ENCODE measurements at places on chromosomes 1 and 21.

DNA sequence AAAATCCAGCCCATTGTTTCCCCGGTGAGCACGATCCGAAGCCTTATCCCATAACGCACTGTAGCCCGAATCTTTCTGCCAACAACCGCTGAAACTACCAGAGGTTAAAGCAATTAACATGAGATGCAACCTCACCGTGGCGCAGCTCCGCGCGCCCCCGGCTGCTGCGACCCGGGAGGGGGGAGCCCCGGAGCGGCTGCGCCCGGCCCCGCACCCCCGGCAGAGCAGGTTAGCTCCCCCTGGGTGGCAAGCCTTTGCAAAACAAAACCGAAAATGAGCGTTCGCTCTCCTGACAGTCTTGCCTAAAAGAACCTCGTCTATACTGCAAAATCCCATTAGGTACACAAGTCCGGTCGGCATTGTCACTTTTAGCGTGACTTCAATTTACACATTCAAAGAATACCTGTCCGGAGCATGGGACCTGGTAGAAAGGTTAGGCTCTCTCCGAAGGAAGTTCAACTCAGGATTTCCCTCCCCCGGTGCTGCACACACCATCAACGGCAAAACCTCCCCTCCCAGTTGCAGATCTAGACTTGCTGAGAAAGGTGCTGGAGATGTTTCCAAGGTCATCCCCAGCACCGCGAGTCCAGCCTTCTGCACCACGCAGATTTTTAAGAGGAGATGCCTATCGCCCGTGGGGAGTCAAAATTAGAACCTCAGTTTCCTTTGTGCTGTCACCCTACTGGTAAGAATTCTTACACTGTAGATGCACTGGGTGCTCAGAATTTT lies 107.5 kb downstream of the ZNF281 start:
- peak; percentile 52 for DNase-seq

GRCh38 chr1:151408891-151409290 lies 9.5 kb downstream of the PSMB4 start:
- no peak for DNase-seq

DNA sequence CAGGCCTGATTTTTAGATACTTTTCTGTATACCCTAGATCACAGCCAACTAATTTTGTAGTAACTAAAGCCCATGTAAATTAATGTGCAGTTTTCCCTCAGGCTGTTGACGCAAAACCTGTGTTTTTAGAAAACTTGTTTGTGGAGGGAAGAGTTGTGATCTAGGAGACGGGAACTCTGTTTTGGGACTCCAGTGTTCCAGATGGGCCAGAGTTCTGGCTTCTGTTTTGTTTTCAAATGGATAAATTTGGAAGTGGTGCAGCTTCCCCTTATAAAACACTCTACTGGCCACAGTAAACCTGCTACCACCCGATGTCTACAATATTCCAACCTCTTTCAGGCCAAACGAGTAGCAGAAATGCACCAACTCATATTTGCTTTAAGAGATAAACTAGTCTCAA lies 13.6 kb upstream of the GPR88 start:
- no peak for DNase-seq

- DNase-seq = no peak
Observed at GRCh38 chr1:148357037-148357436, 126.1 kb downstream of the PPIAL4G start.

- no peak for DNase-seq
Observed at GRCh38 chr1:28190337-28190979, 14.0 kb upstream of the PTAFR start.

- DNase-seq = no peak
Observed at GRCh38 chr1:211591980-211592493, 13.1 kb upstream of the SLC30A1 start.

- no peak for DNase-seq
Observed at GRCh38 chr1:237811633-237812032, 79.1 kb downstream of the ZP4 start.

- no peak for DNase-seq
Observed at GRCh38 chr1:160103658-160104408, 5.4 kb upstream of the IGSF8 start.

DNA sequence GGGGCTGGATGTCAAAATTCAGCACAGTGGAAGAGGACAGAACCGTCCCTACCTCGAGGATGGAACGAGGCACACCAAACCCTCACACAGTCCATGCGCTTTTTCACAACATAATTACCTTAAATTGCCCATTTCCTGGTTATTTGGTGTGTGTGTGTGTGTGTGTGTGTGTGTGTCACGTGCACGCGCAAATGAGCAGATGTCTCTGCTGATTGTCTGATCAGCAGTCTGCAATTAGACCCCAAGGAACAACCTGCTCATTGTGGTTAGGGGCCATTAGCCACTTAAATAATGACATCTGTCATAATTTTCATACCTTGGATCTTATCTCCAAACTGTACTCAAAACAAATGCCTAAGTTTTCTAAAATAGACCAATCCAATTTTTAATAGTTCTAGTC lies 23.2 kb downstream of the AVPR1B start:
- DNase-seq = no peak

DNA sequence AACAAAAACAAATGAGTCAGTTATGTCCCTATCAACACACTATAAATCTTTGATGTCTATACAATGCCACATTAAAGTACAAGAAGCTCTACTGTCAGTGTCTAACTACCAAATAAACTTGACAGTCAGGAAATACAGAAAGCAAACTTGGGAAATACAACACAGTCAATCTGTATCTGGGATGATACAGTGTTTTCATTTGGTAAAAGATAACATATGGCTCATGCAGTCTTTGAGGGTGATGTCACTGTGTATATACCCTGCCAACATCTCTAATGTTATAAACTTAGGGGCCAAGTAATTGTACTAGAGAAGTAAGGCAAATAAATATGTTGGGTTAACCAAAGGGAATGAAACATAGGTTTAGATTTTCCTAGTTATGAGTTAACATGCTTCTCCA lies 552.5 kb upstream of the ADAMTS5 start:
- DNase-seq = no peak

DNA sequence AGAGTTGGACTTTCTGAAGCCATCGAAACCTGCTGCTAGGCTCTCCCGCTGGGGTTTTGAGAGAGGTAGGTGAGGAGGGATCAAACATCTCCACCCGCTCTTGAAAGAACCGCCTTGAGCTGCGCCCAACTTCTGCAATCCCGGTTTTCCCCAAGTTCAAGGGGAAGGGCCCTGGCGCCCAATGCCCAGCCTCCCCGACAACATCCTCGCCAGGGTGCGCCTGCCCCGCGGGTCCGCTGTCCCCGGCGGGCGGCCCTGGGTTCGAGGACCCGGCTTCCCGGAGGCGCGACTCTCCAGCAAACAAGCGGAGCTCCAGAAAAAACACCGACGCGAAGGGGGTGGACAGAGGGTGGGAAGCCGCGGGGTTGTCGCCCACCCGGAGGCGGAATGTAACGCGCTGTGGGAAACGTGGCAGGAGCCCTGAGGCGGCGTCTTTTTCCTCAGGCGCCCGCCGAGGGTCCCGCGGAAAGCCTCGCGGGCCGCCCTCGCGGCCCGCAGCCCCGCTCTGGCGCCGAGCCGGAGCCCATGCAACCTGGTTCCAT lies 607 bp downstream of the BTG3 start:
- peak; percentile 29 for DNase-seq

GRCh38 chr1:203002951-203003350 lies 4.2 kb upstream of the TMEM183A start:
- DNase-seq = no peak

DNA sequence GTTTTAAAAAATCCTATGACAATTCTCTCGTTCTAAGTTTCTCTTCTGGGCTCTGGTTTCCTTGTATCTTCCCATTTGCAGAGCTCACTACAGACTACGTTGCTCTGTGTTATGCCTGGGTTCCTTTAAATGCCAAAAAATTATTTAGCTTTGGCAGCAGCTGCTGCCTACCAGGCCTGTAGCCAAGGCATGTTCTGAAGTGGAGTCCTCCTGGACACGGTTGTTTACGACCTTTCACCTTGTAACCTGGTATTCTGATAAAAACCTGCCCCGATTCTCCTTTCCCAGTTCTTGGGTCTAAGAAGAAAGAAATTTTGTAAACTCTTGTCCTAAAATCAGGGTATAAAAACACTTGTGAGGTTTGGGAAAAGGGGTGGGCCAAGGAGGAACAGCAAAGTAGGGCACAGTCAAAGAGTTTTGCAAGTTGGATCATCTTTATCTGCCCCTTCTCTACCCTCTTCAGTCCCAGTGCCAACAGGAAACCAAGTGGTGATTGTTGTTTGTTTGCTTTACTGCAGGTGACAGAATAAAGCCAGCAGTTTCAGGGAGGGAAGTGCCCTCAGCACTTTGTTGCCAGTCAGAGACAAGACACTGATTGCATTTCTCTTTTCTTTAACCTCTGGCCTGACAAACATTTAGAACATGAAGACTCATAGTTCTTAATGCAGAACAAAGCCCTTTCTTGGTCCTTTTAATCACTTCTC lies 3.1 kb upstream of the TXNIP start:
- DNase-seq = no peak

- DNase-seq = no peak
Observed at GRCh38 chr1:66775646-66776045, 23.4 kb downstream of the DYNLT5 start.

GRCh38 chr1:243415663-243416408 lies 160.0 kb downstream of the SDCCAG8 start:
- no peak for DNase-seq

DNA sequence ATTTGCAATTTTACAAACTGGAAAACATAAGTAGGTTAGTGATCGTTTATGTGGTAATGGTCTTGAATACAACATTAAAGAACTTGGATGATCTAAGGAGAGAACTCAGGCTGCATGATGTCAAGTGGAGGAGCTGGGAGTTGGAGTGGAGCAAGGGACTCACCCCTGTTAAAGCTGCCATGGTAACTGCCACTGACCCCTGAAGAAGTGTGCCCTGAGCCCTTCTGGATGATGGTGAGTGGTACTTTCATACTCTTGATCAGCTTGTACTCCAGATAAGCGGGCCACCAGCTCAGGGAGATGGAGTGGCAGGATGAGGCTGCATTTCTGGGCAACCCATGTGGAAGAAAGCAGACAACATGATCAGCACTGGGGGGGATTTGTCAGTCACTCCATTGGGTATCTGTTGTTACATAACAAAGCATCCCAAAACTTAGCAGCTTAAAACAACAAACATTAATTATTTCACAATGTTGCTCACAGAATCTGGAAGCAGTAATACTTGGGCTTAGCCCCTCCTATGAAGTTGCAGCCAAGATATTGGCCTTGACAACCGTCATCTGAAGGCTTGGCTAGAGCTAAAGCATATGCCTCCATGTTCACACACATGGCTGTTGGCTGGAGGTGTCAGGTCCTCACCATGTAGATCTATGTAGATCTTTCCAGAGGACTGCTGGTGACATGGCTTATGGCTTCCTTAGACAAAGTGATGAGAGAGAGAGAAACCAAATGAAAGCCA lies 213.8 kb downstream of the DUSP10 start:
- DNase-seq = no peak

DNA sequence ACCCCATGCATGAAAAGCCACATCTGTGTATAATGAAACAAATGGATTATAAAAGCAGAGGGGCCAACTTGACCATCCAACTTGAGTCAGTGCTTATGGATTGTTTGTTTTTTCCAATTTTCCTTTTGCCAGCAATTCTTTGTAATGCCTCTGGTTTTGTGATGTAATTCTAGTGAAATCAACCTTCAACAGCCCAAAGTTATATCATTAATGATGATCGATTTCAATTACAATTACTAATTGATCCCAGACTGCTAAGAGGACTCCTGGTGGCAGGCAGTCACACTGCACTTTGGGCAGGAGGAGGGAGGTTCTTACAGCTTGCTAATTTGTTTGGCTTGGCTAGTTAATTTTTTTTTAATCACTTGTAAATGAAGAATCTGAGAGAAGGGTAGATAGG lies 552.3 kb downstream of the NUF2 start:
- no peak for DNase-seq

DNA sequence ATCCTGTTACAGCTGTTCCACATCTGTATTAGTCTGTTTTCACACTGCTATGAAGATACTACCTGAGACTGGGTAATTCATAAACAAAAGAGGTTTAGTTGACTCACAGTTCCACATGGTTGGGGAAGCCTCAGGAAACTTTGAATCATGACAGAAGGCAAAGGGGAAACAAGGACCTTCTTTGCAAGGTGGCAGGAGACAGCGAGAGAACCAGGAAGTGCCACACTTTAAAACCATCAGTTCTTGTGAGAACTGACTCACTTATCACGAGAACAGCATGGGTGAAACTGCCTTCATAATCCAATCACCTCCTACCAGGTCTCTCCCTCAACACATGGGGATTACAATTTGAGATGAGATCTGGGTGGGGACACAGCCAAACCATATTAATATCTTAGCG lies 110.3 kb upstream of the TRABD2B start:
- DNase-seq = no peak

DNA sequence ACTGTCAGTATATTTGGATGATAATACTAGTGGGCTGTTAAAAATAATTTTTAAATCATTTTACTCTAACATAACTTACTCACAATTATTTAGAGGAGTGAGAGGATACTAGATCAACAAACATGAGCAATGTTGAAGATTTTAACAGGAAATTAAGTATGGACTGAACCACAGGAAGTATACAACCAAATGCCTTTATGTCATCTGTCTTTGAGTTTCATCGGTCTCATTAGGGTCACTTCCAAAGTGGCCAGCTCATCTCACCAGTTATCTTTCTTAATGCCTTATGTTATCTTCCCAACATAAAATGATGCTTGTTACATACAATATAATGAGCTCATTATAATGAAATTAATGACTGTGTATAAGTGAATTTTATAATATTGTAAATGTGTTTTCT lies 1.5 kb upstream of the RGS1 start:
- DNase-seq = no peak

- DNase-seq = no peak
Observed at GRCh38 chr21:25568246-25568645, 39.0 kb downstream of the MRPL39 start.

DNA sequence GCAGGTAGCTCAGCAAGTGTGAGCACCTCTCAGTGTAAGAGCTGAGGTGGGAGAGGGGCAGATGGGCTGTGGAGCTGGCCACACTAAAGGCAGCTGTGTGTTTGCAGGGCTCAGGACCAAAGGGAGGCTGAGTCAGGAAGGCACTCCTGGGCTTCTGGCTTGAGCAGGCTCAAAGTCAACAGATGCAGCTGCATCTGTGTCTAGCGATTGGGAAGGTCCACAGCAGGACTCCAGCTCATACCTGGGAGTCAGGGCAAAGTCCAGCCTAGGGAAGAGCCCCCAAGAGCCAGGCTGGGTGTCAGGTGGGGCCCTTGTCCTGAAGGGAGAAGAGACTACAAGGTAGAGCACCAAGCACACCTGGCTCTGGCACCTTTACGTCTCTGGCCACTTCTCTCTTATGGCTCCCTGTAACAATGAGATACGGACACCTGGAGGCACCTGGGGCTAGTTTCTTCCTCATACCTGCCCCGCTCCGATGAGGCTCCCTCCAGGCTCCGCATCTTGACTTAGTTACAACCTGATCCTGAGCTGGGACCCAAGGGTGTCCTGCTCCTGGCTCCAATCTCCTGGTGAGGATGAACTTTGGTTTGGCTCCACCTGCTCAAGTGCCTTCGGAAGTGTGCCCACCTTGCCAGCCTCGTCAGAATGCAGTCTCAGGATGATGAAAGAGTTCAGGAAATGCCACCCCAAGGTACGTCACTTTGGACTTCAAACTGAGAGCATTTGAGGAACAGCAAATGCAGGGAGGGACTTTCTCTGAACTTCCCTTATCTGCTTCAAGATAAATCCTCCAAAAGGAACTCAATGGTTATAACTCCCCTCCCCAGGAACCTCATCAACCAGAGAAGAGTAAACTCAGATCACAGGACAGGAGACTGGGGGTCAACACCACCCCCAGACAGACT lies 21.5 kb upstream of the SLC2A1 start:
- no peak for DNase-seq
